Bone marrow (tissue), 2 donors: ENCODE measurements at places on chromosomes 11 and 22.
A peak's percentile ranks its signal among the peaks of the same experiment; 100 is the strongest.

DNA sequence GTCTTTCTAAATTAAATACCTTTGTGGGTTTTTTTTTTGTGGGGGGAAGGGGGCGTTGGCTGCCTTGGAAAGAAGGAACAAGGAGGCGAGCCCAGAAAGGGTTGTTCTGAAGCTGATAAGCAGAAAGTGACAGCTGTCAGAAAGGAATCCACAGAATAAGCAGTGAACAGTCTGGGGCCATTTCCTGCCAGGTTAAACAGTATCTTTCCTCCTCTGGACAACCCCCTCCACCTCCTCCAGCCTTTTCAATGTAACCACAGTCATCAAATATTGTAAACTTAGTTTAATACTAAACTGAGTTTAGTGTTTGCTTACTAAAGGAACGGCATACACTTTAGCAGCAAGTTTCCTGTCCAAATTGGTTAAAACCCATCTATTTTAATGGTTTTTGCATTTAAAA lies 271.2 kb upstream of the SYN3 start:
- DNase-seq = no peak

GRCh38 chr11:36465449-36466163 lies 44.5 kb downstream of the TRAF6 start:
- DNase-seq = no peak

GRCh38 chr22:39283322-39284141 lies 35.9 kb downstream of the RPL3 start:
- no peak for DNase-seq

DNA sequence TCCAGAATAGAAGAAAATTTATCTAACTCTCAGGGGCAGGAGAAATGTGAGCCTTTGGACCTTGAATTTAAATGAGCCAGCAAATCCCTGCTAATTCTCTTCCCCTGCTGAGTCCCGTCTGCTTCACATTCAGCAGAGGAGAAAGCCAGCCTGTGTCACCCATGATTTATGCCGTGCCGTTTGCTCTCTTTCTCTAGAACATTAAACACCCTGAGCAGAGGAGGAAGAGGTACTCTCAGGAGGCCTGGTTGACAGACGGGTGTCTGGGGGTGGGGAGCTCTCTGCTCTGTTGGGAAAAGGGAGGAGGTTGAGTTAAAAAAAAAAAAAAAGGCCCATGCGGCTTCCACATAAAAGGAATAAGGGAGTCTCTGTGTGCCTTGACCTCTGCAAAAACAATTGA lies 11.3 kb upstream of the MTMR3 start:
- DNase-seq = no peak

DNA sequence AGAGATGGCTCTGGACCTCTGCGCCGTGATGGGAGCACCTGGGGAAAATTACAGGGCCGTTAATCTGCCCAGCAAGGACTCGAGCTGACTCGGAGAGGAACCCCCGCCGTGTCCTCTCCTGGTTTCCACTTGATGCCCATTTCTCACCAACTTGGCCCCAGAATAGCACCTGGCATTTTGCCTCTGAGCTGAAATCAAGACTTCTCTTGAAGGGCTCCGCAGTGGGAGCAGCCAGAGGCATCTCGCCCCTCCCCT lies 19.0 kb upstream of the CABP7 start:
- no peak for DNase-seq

DNA sequence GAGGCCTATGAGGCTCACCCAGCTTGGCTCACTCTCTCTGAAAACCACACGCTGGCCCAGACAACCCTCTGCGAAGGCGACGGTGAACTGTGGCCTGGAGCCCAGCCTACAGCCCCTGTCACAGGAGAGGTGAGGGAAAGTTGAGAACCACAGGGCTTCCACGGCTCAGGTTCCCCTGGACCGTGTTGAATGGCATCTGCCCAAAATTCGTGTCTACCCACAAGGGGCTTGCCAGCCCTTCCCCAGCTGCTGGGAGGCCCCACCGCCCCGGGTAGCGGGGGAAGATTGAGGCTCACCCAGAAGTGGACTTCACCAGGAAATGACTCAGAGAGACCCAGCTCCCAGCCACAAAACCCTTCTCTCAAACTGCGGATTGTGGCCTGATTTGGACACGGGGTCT lies 197.1 kb downstream of the CTTN start:
- DNase-seq = no peak

- no peak for DNase-seq
These were observed 63.8 kb downstream of the IGLL1 start for GRCh38 chr22:23516304-23516703.

DNA sequence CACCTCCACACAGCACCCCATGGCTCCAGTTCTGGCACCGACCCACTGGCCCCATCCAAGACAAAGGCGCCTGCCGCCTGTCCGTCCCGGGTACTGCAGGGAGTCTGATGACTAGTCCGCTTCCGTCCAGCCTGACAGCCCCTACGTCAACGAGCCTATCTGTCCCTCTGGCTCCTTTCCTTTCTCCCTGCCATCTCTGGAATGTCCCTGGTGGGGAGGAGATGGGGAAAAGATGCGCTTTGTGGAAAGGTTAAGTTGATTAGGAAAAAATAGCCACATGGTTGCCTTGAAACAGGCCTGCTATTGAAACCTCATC lies 10.4 kb downstream of the PDGFB start:
- DNase-seq = no peak

DNA sequence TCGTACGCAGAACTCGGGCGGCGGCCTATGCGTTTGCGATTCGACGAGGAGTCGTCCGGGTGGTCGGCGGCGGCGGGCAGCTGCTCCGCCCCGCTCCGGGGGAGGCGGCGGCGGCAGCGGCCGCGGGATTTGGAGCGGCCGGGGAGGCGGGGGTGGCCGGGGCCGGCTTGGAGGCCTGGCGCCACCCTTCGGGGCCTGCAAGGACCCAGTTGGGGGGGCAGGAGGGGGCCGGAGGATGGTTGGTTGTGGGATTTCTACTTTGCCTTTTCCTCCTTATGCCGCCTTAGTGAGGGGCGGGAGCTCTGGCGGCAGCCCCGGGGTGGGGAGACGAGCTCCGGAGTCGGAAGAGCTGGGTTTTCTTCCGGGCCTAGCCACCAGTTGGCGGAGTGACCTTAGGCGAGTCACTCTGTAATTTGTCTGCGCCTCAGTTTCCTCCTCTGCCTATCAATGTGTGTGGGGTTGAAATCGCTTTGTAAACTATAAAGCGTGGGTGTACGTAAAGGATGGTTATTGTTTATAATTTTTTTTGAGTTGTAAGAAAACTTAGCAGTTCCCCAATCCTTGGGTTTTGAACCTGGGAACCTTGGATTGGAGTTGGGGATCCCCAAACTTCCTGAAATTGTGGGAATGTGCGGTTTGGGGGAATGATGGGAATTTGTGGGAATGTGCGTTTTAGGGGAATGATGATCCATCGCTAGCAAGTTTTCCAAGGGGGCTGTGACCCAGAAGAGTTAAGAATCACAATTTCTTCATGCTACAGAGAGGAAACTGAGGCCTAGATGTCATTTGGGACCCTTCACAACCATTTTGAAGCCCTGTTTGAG lies 679 bp downstream of the TUG1 start:
- DNase-seq = peak; percentile 79

DNA sequence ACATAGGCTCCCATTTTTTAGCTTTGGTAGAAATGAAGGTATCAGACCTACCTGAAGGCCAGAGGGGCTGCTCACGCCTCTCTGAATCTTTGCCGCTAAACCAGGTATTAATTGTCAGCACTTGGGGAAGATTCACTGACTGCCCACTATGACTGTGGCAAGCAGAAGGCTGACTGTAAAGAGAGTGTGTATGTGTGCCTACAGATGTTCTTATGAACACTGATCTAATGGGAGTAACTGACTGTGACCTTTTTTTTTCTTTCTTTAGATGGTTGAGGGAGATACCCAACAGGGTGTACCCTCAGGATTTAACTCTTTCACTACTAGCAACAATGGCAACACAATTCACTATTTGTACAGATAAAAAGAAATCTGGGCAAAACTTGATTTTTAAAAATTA lies at the start of gene RAG2:
Gene RAG2, minus strand, starts transcription at position 186 of the 400 bp plus-strand sequence. CDS start 4,068 bp downstream, outside the sequence.
- no peak for DNase-seq

DNA sequence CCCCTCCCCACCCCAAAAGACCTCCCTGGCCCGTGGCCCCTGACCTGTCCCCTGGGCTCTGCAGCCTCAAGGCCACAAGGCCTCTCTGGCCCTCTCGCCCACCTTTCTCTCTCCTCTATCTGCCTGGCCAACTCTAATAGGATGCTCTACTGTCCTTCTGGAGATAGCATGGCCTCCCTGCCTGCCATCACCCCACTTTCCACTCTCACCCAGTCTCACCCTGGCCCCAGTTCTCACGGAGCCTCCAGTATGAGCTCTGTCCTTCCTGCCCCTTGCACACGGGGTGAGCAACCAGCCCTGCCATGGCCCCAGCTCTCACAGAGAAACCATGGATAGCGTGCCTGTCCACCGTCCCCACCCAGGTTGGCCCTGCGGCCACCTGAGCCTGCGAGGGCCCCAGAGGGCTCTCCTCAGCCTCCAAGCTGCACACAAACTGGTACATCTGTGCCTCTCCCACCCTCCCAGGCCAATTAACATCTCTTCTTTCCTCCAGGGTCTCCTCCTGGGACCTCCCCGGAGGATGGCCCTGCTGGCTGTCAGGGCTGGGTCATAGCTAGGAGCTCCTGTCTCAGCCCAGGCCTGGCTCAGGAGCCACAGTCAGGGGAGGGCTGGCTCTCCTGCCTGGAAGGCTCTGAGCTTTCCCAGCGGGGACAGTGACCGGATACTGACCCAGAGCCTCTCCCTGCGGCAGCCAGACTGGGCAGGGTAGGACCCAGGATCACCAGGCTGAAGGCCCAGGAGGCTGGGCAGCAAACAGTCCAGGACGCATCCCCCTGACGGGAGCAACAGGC lies 22.3 kb downstream of the RTN4R start:
- no peak for DNase-seq

DNA sequence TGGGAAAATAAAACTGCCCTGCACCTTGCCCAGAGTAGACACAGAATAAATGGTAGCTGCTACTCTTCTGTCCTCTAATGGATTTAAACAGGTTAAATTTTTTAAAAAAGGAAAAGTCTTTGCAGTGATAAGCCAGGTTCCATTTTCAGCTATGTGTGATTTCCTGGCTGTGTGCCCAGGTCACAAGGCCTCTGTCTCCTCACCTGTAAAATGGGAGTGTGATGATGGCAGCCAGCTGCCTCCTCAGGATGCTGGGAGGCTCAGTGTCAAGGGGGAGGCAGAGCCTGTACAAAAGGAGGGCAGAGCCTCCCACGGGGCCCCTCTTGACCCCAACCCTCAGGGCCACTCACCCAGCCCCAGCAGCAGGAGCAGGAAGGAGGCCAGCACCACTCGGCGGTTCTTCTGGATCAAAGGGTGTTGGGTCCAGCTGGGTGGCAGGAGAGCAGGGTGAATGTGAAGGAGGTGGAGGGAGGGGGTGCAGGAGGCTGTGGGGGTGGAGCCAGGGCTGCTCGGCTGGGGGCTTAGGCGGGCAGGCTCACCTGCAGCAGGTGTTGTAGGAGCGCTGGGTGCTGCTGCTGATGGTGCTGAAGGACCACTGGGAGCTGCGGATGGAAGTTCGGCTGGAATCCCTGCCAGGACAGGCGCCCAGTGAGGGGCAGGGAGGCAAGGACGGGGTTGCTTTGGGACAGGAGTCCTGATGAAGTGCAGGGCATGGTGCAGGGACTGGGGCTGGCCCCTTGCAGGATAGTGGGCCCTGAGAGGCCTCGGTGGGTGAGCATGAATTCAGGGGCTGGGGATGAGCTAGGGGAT lies 1.9 kb downstream of the TMEM134 start:
- no peak for DNase-seq

- peak; percentile 64 for DNase-seq
These were observed 30.7 kb downstream of the PDE2A start for GRCh38 chr11:72643547-72643946.

DNA sequence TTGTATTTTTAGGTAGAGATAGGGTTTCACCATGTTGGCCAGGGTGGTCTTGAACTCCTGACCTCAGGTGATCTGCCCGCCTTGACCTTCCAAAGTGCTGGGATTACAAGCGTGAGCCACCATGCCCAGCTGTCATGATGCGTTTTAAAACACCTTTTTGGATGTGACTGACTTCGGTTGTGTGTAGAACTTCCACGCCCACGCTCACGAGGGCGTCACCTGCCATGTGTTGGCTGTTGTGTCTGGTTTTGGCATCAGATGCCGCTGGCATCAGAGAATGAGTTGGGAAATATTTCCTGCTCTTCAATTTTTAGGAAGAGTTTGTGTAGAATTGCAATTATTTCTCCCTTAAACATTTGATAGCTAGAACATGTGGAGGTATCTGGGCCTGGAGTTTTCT lies 109.1 kb downstream of the KCNQ1 start:
- DNase-seq = no peak

DNA sequence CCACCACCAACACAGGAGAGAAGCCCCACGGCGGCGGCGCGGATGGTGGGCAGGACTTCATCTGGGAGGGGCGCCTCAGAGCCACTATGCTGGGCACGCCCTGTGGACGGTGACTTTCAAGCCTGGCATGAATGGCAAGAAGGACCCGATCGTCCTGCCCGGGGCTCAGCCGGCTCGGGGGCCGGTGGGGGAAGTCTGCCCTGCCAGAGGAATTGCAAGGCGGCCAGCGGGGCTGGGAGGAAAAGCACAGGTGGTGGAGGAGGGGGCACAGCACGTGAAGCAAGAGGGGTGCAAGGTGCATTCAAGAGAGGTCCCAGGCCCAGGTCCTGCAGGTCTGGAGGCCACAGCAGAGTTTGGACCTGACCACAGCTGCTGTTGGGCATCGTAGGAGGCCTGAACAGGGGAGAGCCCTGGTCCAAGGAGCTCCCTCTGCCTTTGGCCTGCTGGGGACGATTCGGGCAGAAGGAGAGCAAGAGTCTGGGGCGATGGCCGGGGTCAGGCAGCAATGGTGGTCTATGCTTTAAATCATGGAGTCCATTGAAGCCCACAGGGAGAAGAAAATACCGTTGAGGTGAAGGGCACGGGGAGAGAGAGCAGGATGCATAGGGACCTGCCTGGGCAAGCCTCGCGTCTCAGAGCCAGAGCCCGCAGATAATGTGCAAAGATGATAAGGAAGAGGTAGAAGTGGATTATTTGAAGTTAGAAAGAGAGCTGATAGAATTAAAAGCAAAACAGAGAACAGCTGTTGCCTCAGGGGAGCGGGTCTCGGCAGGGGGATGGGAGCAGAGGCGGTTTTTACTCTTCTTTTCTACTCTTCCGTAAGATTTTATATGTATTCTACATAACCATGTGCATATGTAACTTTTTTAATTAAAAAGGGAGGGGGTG lies 82.6 kb upstream of the SHISAL1 start:
- DNase-seq = no peak

DNA sequence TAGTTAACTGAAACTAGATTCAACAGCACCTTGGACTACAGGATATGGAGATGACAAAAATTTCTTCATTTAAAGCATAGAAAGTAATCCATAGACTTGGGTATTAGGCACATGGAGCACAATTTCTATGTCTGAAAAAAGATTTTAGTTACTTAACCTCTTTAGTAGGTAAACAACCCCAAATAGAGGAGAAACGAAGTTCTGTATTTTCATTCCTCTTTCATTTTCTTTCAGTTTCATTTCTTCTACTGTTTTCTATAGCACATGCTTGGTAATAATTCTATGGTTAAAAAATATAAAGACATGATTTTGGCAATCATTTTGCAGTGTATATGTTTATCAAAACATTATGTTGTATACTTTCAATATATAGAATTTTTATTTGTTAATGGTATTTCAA lies 99.5 kb downstream of the CASP12 start:
- peak; percentile 33 for DNase-seq
